Putamen (tissue), 1 donor: ENCODE measurements at places on chromosomes 16 and 17.

- DNase-seq = no peak
These were observed 27.3 kb downstream of the NGFR start for GRCh38 chr17:49522357-49522890.

- no peak for DNase-seq
These were observed 12.5 kb upstream of the CCL1 start for GRCh38 chr17:34375426-34375997.

GRCh38 chr16:1790611-1791255 lies 2.8 kb downstream of the IGFALS start:
- DNase-seq = no peak

DNA sequence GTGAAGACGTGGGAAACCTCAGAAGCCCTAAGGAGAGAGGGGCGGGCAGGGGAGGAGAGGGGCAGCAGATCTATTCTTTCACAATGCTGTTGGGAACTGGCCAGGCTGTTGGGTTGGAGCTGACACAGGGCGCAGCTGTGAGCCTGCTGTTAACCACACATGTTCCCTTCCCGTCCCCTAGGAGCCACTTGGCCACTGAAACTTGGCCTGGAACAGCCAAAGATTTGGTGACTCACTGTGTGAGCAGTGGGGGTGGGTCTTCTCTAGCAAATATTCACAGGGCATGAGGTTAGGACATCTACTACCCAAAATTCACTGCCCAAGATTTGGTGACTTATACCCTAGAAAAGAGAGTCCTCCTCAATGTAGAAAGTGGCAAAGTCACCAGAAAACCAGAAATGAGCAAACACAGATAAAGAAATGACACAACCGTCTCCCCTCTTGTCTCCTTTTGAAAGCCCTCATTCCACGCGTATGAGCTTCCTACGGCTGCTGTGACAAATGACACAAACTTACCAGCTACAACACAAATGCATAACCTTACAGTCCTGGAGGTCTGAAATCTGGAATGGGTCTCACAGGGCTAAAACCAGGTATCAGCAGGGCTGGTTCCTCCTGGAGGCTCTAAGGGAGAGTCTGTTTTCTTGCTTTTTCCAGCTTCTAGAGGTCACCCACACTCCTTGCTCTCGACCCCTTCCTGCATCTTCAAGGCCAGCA lies 6.3 kb downstream of the TBC1D16 start:
- DNase-seq = no peak

GRCh38 chr17:67773246-67773645 lies 52.1 kb upstream of the BPTF start:
- DNase-seq = no peak

DNA sequence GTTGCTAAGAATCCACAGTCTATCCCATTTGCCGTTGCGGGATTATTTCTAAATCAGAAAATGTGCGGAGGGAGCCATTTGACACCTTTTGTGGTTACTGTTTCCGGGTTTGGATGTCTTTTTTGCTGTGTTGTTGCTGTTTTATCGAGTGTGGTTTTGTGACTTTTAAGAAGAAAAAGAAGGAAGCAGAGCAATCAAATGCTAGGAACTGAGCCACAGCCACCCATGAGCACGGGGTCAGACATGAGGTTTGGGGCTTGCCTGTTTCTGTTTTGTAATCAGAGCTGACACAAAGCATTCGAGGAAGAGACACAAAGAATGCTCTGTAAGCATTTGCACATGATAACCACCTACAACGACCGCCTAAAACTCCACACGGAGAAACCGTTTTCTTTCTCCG lies 53.1 kb upstream of the CHMP6 start:
- no peak for DNase-seq

- DNase-seq = no peak
These were observed 34.4 kb downstream of the HNF1B start for GRCh38 chr17:37710344-37710886.

DNA sequence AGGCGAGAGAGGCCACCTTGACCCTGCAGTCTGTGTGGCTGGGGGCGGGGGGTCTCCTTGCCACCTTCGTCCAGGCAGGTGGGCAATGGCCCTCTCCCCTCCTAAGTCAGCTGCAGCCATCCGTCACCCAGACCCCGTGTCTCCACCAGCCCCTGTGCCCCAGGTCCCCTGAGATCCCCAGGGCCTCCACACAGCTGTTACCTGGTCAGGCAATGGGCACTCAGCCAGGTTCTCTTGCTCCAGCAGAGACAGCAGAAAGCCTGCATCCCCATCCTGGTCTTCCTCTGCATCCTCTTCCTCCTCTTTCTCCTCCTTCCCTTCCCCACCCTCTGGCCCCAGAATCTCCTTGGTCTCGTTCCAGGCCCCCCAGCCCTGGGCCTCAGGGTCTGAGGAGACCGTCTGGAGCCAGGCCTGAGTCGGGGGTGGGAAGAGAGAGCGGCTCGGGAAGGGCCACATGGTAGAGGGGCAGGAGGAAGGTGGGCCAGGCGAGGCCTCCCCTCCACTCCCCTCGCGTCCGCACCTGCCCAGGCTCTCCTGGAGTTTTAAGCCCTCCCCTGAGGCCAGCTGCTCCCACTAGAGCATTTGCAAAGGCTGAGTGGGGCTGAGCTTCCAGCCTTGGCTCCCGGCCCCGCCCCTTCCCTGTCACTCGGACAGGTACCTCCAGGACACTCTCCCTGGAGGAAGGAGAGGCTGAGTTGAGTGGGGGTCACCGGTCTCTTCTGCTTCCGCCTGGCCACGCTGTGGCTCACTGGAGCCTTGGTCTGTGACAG lies at the start of gene PABPN1L:
Gene PABPN1L, minus strand, starts transcription at position 510 of the 770 bp plus-strand sequence. Its CDS starts 54 bp downstream, at position 456.
- no peak for DNase-seq

GRCh38 chr17:83149029-83149725 lies 69.8 kb downstream of the METRNL start:
- no peak for DNase-seq

- DNase-seq = no peak
These were observed 249.6 kb downstream of the ENGASE start for GRCh38 chr17:79324194-79324593.

GRCh38 chr17:49162866-49163265 lies 30.3 kb downstream of the B4GALNT2 start:
- no peak for DNase-seq

GRCh38 chr16:58458606-58459343 lies 41.2 kb upstream of the NDRG4 start:
- DNase-seq = no peak

DNA sequence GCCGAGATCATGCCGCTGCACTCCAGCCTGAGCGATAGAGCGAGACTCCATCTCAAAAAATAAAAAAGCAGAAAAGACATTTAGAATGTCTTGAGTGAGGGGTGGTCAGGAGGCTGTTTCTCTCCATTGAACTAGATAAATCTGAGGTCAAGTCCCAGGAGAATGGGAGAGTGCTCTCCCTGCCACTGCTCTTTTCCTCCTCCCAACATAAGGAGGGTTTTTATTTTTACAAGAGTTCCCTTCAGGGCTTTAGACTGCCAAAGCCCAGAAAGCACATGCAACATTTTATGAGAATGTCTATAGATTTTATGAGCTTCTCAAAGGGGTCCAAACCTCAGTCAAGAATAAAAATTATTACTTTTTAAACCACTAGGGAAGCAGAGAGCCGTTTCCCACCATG lies 1.6 kb downstream of the RND2 start:
- DNase-seq = no peak

- no peak for DNase-seq
These were observed 42.1 kb upstream of the DNAH17 start for GRCh38 chr17:78619334-78619733.

DNA sequence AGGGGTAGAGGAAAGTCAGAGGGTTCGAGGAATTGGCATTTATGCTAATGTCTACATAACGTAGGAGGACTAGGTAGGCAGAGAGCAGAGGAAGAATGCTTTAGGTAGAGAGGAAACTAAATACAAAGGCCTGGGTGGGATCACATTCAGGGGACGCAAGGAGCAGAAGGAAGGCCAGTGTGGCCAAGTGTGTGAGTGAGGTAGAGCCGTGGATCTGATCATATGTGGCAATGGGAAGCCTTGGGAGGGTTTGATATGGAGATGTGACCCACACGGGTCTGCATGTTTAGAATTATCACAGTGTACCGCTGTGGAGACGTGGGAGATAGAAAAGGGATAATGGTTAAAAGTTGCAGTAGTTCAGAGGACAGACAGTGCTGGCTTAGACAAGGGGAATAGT lies 43.1 kb downstream of the HLF start:
- DNase-seq = no peak

- DNase-seq = no peak
These were observed 1.1 kb upstream of the DBNDD1 start for GRCh38 chr16:90020260-90020837.

DNA sequence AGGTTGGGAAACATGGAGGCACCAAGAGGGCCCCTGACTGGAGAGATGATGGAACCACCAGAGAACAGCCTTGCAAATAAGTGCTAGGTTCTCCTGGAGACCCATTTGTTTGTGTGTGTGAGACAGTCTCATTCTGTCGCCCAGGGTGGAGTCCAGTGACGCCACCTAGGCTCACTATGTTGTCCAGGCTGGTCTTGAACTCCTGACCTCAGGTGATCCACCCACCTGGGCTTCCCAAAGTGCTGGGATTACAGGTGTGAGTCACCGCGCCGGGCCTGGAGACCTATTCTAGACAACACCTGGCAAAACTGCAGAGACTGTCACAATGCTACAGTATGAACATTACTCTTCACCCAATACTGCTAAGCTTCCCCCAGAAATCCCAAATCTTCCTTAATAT lies 1.5 kb downstream of the NPLOC4 start:
- DNase-seq = no peak

DNA sequence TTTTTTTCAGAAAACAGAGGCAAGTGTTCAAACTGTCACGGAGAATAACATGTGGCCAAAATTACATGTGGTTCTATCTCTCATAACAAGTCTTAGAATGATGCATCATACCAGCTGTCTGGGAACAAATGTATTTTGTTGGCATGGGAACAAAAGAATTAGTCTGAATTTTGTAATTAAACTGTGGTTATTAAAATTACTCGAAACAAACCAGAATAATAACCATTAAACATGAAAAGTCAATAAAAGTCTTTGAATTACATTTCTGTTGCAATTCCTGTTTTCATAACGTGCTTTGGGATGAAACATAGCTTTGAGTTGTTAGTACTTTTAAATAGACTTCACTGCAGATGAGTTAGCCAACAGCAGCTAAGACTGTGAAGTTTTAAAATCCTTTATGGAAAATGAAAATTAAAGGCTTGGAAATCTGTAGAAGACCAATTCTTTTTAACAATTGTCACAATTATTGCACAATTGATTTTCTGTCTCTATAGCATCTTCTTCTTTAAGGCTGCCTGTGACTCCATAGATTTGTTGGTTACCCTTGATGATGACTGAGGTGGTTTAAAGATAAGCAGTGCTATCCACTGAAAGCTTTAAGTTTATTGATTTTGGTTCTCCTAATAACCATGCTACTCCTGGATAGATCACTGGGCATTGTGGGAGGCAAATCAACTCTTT lies 117.9 kb upstream of the AXIN2 start:
- DNase-seq = no peak

DNA sequence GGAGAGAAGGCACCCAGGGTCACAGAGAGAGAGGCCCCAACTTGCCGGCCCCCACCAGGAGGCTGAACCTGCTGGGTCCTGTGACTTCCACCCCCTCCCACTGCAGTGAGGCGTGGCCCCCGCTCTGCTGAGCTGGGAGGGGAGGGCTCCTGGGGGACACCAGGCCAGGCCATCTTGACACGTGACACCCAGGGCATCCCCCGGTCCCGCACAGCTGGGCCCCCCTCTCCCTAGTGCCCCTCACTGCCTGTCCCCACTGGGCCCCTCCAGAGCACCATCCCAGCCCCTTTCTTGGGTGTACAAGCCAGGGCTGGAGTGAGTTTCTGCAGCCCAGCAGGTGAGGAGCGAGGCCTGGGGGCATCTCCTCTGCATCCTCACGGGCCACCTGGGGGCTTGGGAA lies 12.4 kb downstream of the UBALD1 start:
- DNase-seq = no peak

DNA sequence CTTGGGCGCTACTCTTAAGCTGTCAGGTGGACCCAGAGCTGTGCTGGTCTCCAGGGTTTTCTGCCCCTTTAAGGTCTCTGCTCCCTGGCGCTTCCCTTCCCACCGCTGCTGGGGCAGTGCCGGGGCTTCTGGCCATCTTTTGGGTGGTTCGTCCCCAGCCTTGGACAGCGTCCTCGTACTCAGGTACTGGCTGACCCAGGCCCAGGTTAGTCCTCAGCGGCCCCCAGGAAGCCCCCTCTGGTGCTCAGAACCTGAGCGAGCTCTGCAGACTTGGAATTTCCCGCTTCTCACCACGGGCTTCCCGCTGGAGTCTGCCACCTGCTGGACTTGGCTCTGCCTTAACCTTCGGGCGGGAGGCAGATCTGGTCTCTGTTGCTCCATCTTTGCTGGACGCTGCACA lies 94.1 kb upstream of the ZNF750 start:
- no peak for DNase-seq

- no peak for DNase-seq
These were observed 357.4 kb downstream of the SEC14L1 start for GRCh38 chr17:77498091-77498741.

GRCh38 chr16:89155184-89155679 lies 16.3 kb upstream of the CDH15 start:
- DNase-seq = no peak

GRCh38 chr17:2056206-2057174 lies 1.6 kb downstream of the HIC1 start:
- no peak for DNase-seq

GRCh38 chr17:15239491-15239890 lies 25.6 kb downstream of the PMP22 start:
- DNase-seq = no peak

- DNase-seq = no peak
These were observed 304.6 kb upstream of the FOXF1 start for GRCh38 chr16:86205521-86206245.

- no peak for DNase-seq
These were observed 46.8 kb downstream of the RNF112 start for GRCh38 chr17:19457830-19458271.

GRCh38 chr16:177981-178667 lies 1.6 kb downstream of the HBA1 start:
- DNase-seq = no peak
